Naive thymus-derived CD8-positive, alpha-beta T cell (primary cell): ENCODE measurements at places on chromosomes 3 and 15. TPM values are rescaled to one million over a fixed set of nuclear protein-coding genes. Genes with fewer than 3 reads are reported as not detected.

DNA sequence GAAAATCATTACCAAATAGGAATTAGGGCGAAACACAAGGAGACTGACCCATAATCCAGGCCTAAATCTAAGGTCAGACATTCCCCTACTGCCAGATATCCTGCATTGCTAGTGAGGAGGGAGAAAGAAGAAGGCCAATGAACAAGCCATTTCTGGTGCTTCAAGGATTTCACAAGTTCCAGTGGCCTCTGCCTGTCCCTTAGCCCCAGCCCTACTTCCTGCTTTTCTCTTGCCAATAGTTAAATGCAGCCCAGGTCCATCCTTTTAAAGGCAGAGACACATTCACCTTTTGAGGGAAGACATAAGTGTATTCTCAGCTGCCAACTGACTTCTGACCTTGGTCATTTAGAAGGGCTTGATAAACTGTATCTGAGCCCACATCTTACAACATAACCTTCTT lies 135.8 kb downstream of the ZNF621 start:
- DNase-seq, result no peak
- H3K4me1 ChIP-seq, result no peaks in the 10 kb centered on the region
- no peak overlapping the region for H3K4me3 ChIP-seq
- peaks cover 28% of the 10 kb centered on the region for H3K27me3 ChIP-seq
- no peak overlapping the region for H3K27ac ChIP-seq

DNA sequence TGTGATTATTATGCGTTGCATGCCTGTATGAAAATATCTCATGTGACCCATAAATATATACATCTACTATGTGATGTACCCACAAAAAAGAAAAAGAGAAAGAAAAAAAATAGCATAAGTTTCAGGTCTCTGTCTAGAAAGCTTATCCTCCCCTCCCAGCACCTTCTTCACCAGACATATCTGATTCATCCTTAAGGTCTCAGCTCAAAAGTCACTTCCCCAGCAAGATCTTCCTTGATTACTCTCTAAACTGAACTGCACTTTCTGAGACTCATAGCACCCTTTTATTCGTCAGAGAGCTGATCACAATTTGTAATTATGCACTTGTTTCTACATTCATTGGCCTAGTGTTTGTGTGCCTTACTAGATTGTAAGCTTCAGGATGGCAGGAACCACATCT lies 11.1 kb upstream of the PTPN9 start:
- DNase-seq, result no peak
- H3K27me3 ChIP-seq, result no peaks in the 10 kb centered on the region
- no peak overlapping the region for H3K27ac ChIP-seq
- no peaks in the 10 kb centered on the region for H3K4me1 ChIP-seq

Gene FBXL2
- total RNA-seq, result not detected

DNA sequence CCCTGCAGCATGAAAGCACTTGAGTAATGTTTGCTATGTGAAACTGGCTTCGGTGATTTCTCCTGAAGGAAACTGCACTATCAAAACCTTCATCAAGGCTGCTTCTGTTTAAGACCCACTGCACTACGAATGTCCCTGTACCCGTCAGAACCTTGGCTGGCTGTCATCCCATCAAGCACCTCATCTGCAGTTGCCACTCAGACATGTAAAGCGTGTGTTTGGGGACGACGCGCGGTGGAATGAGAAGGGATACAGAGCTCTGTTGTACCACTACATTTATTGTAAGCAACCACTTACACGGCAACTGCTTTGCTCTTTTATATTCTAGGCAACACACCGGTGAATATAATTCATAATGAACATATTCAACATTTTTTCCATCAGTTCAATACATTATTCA lies 147.6 kb downstream of the TIGIT start:
- H3K4me1 ChIP-seq, result peaks cover 2% of the 10 kb centered on the region
- H3K27me3 ChIP-seq, result no peaks in the 10 kb centered on the region
- no peak overlapping the region for H3K4me3 ChIP-seq
- no peak overlapping the region for H3K27ac ChIP-seq
- DNase-seq, result no peak
